Fibroblast of lung (primary cell): ENCODE measurements at places on chromosomes 4 and X. TPM values are rescaled to one million over a fixed set of nuclear protein-coding genes. Genes with fewer than 3 reads are reported as not detected.

- no peak for DNase-seq
Observed at GRCh38 chr4:56723201-56723605, 42.1 kb upstream of the HOPX start.

DNA sequence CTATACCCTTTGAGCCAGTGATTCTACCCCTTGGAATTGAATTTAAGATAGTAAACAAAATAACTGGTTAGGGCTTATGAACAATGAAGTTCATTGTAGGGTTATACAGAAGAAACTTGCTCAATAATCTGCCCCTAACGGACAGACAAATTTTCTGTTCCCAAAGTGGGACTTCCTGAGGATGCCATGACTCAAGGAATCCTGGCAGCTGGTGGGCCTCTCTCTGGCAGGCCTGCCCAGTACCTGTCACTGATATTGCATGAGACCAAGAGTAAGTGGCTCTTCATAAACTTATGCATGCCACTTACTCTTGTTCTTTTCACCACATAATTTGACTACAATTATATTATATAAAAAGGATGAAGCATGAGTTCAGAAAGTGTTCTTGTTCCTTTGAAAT, 41.5 kb downstream of the GPRIN3 start:
- DNase-seq, result no peak

- no peak for DNase-seq
Observed at GRCh38 chr4:123619895-123620294, 223.3 kb downstream of the SPRY1 start.

DNA sequence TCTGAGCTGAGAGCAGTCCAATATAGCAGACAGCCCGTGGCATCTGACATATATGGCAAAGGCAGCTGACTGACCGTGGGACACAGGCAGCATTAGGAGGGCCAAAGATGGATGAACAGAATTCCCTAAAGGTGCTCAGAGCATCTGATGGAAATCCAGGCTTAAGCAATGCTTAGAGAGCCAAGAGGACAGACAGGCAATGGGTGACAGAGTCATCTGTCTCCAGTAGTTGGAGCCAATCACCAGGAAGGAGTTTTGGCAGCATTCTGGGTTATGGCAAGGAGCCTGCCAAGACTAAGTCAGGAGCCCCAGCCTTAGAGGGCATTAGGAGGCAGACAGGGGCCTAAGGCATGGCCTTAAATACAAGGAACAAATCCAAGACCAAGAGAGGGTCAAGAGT, 153.3 kb upstream of the USP9X start:
- no peak for DNase-seq

The HSFX4 gene
- total RNA-seq, result not detected in 2 replicates
